Effector CD4-positive, alpha-beta T cell (primary cell): ENCODE measurements at places on chromosomes 12 and 14.
A peak's percentile ranks its signal among the peaks of the same experiment; 100 is the strongest.

GRCh38 chr12:64824500-64825142, at the start of gene TBC1D30:
TSS of gene TBC1D30 (plus strand) at chr12:64824647. CDS start at chr12:64824880, 233 bp downstream.
- DNase-seq: no peak

- no peak for DNase-seq
Observed at GRCh38 chr14:24721775-24722174, 87.8 kb upstream of the GZMB start.

DNA sequence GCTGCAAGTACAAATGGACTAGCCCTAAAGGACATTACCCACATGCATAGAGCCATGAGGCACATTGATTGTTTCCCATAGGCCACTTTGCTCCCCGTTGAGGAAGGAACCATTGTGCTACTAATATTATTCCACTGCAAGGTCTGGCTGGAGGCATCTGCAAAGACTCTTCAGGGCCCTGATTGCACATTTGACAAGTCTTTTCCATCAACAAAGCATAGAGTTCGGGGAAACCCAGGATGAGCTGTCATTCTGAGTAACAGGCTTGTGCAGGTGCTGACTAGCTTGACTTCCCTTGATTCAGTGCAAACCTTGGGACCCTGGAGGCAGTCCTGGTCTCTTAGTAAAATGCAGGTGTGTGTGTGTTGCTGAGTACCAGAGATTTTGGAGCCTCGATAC, 73.8 kb downstream of the SUSD6 start:
- DNase-seq: peak; percentile 18

DNA sequence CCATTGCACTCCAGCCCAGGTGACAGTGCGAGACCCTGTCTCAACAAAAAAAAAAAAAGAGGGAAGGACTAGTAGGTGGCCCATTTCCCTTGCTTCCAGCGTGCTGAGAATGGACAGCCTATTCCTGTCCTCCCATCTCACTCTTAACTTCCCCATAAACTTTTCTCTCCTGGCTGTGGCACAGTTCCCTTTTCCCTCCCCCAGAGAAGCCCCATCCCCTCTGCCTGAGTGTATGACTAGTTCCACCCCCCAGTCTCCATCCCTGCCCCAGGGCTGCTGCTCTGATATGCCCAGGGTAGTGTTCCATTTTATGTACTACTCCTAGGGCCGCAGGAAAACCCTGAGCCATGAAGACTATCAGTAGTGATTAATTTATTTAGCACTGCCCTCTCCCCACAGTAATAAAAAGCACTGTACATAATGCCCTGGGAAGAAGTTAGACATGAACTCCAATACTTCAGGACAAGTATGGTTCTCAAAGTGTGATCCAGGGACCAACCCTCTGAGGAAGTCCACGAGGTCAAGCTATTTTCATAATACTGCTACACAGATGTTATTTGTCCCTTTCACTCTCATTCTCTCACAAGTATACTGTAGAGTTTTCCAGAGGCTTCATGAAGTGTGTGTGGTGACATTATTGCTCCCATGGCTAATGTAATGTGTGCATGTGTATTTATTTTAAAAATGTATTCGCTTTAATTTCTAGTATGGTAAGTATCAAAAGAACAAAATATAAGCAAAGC, 11.5 kb upstream of the CHD4 start:
- no peak for DNase-seq

DNA sequence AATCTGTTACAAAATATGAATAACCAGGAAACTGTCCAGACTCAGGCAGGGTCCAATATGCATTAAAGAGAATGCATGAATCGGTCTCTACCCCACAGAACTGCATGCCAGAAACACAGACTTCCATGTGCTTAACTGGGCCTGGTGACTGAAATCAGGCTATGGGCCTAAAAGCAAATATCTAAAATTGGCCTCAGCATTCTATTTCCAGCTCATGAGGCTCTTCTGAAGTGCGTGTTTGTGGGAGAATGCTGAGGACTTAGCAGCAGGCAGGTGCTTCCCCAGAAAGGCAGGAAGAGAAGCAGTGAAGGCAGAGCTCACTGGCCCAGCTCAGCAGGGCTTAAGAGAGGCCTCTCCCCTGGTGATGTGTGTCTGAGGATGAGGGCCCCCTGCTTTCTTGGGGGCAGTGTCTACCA, 48.5 kb downstream of the ADGRD1 start:
- DNase-seq: no peak

DNA sequence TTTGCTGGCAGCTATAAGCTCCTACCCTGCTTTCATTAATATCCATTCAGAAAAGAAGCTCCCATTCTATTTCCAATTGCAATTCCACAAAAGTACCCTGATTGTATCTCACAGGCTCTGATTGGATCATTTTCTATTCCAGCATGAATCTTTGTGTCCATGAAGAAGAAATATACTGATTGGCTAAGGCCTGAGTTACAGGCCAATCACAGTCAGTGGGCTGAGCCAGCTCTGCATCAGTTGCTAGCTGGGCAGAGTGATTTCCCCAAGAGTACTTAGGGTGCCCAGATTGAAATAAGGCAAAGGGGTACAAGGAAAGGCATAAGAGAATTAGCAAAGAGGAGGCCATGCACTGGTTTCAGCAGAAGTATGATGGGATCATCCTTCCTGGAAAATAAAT, 14.4 kb downstream of the ART4 start:
- no peak for DNase-seq

- DNase-seq: no peak
Observed at GRCh38 chr12:93710574-93710926, 33.4 kb downstream of the CRADD start.

- no peak for DNase-seq
Observed at GRCh38 chr12:7512553-7512952, 9.0 kb upstream of the CD163 start.

- DNase-seq: peak; percentile 5
Observed at GRCh38 chr12:25436206-25437030, 116.7 kb downstream of the LMNTD1 start.

GRCh38 chr12:68281322-68282077, 28.1 kb upstream of the IL22 start:
- no peak for DNase-seq

DNA sequence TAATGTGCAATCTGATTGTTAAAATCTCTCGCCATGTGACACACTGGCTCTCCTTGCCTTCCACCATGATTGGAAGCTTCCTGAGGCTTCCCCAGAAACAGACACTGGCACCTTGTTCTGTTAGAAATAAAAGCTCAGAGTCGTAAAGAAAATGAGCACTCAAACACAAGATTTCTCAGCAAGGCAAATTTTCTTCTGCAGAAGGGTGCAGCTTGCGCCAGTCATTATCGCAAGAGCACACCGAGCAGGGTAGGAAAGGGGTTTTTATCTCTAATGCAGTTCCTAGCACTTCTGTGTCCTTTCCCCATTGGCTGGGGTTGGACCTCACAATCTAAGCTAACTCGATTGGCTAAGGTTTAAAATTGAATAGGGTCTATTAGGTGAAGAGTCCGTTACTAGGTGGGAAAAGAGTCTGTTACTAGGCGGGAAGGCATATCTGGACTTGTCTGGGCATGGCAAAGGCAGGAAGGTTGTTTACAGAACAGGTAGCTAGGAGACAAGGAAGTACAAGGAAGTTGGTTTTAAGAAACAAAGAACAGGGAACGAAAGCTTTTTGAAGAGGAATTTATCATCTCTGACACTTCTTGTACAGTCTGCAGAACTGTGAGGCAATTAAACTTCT, 62.6 kb upstream of the BICD1 start:
- no peak for DNase-seq

DNA sequence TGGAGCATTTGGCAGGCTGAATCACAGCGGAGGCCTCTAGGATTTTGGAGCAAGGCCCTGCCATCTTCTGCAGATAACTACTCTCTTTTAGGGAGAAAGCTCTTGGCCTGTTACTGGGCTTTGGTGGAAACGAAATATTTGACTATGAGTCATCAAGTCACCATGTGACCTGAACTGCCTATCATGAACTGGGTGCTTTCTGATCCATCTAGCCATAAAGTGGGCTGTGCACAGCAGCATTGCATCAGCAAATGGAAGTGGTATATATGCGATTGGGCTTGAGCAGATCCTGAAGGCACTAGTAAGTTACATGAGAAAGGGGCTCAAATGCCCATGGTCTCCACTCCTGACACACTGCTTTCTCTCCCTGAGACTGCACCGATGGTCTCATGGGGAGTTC, 21.1 kb downstream of the GYS2 start:
- no peak for DNase-seq

- no peak for DNase-seq
Observed at GRCh38 chr12:115377230-115377629, 693.3 kb upstream of the TBX3 start.

DNA sequence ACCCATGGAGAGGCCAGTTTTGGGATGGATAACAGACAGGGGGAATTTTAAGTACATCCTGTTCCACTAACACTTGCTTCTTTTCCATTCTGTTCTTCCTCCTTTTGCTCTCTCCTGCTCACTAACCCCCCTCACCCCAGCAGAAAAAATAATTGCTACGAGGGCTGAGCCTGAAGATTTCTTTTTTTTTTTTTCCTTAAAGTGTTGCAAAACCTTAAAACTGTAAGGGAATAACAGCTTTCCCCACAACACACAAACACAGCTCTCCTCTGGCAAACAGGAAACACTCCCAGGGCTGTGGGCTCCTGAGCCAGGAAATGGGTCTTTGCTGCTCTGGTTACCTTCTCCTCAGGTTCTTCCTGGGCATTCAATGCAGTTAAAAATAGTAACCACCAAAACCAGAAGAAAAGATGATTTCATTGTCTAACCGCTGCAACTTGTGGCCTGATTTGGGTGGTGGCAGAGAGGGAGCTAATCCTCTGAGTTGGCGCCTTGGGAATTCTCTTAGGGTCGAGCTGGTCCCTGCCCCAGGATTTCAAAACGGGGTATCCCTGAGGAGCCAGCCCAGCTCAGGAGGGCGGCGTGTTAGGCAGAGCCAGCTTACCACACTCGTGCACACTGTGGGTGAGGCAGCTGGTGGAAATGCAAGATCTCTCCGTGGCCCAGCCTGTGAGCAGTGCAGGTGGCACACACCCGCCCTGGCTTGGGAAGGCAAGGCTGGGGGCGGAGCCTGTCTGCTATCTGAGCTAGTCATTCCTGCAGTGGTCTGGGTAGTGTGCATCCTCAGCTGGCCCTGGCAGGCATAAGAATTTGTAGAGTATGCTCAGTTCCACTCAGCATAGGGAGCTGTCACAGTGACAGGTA, 17.1 kb upstream of the EMP1 start:
- peak; percentile 18 for DNase-seq

GRCh38 chr12:6443361-6443983, 1.3 kb upstream of the CD27 start:
- no peak for DNase-seq

DNA sequence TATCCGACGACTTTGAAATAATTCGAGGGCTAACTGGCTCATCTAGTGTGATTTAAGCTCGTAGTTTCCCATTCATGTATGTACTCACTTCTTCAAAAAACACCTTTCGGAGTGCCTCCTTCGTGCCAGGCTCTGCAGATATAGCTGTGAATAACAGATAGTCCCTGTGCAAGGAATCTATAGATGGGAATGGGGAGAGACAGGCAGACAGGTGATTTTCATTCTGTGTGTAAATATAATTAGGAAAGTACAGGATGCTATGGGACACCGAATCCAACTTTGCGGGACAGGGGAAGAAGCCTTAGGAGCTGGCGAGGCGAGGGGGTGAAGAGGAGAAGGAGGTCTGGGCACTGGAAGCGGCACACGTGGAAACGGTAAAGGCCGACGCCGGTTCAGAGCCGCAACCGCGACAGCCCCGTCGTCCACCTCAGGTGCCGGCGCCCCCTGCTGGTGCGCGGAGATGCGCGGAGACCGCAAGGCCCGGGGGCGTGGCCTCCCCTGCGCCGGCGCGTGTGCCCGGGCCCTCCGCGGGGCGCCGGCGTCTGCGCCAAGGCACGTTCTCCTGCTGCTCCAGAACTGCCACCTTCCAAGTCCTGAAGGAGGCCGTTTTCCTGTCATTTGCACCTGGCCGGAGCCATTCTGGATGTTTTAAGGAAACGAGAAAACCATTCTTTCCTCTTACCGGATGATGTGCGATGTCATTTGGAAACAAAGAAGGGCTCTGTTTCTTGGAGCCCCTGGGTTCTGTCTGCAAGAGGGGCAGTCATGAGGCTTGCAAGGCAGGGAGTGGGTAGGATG, 18.0 kb upstream of the CACNA1C start:
- peak; percentile 75 for DNase-seq

DNA sequence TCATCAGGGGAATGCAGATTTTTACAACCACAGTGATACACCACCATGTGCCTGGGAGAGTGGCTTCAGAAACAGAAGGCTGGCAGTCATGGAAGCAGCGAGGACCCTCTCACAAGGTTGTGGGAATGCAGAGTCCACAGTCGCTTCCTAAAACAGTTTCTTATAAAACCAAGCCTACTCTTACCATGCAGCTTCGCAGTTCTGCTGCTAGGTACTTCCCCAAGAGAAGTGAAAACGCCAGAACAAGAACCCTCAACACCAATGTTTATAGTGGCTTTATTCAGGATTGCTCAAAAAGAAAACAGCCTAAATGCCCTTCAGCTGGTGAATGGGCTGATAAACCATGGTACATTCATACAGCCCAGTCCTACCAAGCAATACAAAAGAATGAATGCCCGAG, 87.2 kb downstream of the DDX51 start:
- DNase-seq: no peak

- DNase-seq: no peak
Observed at GRCh38 chr14:70049605-70050004, 139.1 kb downstream of the SLC8A3 start.

- no peak for DNase-seq
Observed at GRCh38 chr12:93102744-93103143, 173.6 kb upstream of the EEA1 start.

GRCh38 chr14:71070169-71070568, 162.9 kb downstream of the PCNX1 start:
- no peak for DNase-seq

DNA sequence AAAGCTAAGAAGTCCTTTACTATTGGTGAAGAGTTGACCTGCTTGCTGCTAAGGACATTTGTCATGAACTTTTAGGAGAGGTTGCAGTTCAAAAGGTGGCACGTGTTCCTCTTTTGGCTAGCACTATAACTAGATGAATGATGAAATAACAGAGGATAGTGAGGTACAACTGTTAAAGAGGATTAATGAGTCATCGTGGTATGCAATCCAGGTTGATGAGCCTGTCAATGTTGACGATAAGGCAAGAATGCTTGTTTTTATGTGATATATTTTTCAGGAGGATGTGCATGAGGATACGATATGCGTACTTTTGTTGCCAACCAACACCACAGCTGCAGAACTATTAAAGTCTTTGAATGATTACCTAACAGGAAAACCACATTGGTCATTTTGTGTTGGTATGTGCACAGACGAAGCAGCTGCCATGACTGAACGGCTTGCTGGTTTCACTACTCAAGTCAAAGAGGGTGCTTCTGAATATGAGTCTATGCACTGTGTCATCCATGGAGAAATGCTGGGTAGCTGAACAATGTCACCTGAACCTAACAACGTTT, 10.6 kb downstream of the CEP128 start:
- peak; percentile 40 for DNase-seq

DNA sequence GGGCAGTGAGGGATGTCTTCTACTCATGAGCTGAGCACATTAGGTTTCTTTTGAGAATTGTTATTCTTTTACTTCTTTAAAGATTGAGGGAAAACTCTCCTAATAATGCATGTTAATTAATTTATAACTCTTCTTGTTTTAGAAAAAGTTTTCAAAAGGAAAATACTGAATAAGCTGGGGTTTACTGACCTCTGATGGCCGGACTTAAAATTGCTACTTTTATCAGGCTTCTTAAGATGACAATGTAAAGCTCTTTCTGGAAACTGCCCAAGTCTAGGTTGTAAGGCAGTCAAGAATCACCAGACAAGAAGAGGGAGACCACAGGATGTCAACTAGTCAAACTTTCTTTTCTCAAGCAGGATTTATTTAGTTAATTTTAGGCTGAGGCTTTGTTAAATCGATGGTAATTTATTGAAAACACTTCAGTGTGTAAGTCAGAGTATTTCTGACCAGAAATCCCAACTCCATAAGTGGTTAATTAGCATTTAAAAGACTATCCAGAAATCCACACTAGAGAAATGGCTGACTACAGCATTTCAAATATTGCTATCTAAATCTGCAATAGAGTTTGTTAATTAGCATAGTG, 82.1 kb downstream of the AVPR1A start:
- DNase-seq: no peak
